ENCODE measurements at places on chromosomes 5 and 9. TPM values are rescaled to one million over a fixed set of nuclear protein-coding genes. Genes with fewer than 3 reads are reported as not detected.

GRCh38 chr5:3023656-3024055, 272.2 kb upstream of the IRX2 start:
- DNase-seq = no peak

DNA sequence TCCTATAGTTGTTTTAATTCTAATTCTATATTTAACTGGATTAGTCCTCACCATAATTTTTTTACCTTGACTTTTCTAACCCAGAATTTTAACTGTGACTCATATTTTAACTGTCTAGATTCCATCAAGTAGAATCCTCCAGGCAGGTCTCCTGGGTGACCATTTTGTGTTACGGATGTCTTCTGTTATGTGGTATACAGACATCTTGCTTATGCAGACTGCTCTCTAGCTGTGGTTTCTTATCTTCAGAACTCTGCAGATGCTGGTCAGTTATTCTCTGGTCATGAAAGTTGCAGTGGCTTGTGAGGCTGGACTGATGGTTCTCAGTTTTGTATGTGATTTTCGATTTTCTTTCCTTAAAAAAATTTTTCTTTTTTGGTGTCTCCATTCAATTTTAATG, 139.4 kb downstream of the ATG10 start:
- DNase-seq = no peak

DNA sequence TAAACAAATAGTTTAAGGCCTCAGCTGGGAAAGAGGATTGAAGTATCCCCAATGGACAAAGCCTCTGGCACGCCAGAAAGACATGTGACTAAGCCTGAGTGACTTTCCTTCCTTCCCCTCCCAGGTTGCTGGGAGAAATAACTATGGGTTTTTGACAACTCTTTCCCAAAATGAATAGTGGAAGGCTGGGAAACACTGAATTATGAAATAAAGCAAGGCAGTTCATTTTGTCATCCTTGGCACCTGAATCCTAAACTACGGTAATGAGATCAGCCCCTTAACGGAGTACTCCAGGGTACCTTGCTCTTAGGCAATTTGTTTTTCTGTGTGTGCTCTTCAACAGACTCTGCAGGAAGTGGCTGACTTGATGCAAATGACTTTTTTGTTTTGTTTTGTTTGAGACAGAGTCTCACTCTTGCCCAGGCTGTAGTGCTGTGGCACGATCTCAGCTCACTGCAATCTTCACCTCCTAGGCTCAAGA, 75.2 kb downstream of the LMNB1 start:
- no peak for DNase-seq

GRCh38 chr9:127999461-127999860, 18.7 kb upstream of the EEIG1 start:
- DNase-seq = no peak

GRCh38 chr9:19379697-19380046, 364 bp downstream of the RPS6 start:
- no peak for DNase-seq

- no peak for DNase-seq
These were observed 473.1 kb downstream of the DIRAS2 start for GRCh38 chr9:90169490-90169889.

GRCh38 chr5:117829646-117830045, 1158.7 kb downstream of the DTWD2 start:
- no peak for DNase-seq

GRCh38 chr9:80649001-80649420, 1040.3 kb downstream of the TLE1 start:
- peak; percentile 82 for DNase-seq

DNA sequence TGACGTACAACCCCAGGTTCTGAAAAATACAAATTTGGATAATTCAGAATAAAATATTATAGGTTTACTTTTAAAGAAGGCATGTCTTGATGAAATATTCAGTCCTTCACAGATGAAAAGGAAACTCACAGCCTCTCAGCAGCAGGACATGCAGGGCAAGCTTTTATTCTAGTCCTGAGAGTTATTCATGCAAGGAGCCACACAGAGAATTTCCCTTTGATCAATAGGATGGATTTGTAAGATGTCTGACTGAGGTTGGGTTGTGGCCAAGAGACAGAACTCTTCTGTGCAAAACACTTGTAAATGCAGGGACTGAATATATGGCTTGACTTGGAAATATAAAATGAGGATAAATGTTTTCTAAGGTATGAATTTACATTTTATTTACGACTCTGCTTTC, 48.8 kb upstream of the TBCA start:
- DNase-seq = no peak

DNA sequence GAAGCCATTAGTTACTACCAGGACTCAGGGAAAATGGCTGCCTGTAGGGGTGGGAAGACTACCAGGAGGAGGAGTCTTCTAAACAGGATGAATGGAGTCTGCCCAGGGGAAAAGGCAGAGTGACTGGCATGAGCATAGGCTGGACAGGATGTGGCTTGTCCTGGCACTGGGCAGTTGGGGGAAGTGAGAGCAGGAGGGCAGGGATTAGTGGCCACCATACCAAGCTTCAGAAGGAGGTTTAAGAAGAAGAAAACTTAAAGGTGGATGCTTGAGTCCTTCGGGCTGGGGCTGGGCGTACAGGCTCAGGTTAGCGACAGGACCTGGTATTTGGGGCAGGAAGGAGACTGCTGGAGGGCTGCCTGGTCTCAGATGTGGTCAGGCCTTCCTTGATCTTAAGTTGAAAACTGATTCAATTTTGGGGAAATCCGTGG, 5.0 kb upstream of the NSD1 start:
- DNase-seq = no peak

- DNase-seq = no peak
These were observed 5.5 kb upstream of the DBN1 start for GRCh38 chr5:177478711-177479646.

- DNase-seq = no peak
These were observed 82.5 kb downstream of the UHRF2 start for GRCh38 chr9:6495466-6495865.

DNA sequence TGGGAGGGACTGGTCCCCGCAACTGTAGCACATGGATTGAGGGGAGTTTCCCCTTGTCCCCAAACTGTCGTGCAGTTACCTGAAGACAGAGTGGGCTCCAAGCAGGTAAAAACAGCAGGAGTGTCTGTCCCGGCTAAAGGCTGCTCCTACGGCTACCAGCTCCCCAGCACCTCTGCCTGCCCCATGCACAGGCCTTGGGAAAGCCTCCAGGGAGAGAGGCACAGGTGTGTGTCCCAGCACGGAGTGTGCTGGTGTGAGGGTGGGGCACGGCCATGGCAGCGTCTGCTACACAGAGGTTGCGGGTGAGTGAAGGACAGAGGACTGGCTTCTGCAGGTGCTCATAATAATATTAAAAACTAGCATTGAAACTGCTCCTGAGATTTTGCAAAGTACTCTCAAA, 30.4 kb downstream of the STC2 start:
- DNase-seq = no peak

DNA sequence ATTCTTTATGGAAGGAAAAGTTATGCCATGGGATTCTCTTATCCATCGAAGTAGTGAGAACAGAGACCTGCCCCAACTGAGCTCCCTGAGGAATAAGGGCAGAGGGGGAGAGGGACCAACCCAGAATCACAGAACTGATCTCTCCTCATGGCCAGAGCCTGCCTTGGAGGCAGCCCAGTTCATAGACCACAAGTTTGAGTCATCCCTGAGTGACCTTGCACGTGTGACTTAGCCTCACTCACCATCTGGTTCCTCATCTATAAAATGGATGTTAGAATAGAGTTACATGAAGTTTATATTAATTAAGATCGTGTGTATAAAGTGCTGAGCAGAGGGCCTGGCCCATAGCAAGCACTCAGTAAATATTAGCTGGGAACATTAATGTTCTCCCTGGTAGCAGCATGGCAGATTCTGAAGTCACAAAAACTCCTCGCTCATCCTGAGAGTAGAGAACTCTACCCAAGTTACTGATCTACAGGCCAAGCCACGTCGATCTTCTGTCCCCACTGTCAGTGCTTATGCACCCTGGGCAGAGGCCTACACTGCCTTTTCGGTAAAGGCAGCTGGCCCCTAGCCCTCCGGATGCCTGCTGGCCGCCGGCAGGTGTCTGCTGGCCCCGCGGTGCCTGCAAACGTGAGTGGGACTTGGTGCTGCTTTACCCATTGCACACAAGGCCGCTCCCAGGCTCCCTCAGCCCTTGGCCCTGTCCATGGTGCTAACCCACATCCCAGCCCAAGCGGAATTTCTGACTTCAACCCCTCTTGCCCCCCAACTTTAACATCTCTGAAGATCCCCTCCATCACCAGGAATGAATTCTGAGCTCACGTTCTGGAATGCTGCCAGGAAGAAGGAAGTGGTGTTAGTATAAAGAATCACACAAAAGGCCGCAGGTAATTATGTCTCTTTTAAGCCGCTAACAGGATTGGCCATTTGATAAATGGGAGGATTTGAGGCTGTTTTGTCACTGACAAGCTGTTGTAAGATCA, 61.1 kb upstream of the ARAP3 start:
- DNase-seq = no peak

GRCh38 chr9:1125741-1126140, 75.6 kb downstream of the DMRT2 start:
- no peak for DNase-seq

DNA sequence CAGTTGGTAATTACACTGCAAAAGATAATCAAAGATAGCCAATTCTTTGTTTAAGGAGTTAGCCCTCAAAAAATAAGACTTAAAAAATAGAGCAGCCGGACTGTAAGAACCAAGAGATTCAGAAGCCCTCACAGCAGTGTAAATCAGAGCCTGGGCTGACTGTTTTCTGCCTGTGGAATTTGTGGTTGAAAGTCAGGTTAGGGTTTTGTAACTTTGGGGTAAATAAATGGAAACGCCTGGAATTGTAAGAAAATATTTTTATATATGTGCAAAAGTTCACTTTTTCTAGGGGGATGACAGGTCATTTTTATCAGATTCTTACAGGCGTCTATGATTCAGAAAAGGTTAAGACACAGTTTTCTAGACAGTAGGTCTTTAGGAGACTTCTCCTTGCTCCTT, 35.6 kb downstream of the KLHL3 start:
- no peak for DNase-seq

- DNase-seq = no peak
These were observed 136.7 kb downstream of the RGS3 start for GRCh38 chr9:113600023-113600823.

GRCh38 chr9:114153761-114154599, 1.4 kb upstream of the COL27A1 start:
- no peak for DNase-seq

- no peak for DNase-seq
These were observed 72.1 kb upstream of the ATP10B start for GRCh38 chr5:160923936-160924710.

DNA sequence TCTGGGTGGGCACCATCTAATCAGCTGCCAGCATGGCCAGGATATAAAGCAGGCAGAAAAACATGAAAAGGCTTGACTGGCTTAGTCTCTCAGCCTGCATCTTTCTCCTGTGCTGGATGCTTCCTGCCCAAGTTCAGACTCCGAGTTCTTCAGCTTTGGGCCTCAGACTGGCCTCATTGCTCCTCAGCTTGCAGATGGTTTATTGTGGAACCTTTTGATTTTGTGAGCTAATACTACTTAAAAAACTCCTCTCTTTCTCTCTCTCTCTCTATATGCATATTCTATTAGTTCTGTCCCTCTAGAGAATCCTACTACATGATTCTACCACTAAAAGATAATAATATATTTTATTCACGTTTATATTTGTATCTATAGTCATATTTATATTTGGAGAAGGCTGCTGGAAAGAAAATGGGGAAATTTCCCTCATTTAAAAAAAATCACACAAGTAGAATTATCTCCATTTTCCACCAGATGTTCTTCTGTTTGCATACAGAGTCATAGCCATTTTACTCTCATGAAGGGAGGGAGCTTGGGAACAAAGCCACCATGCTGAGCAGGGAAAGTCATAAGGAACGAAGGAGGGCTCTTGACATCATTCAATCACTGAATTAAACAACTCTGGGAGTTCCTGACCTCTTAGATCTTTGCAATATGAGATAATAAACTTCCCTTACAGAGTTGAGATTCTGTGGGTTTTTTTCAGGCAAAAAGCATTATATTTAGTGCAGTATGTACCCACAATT, 1137.4 kb upstream of the CDH18 start:
- no peak for DNase-seq

GRCh38 chr5:3740546-3741373, 145.1 kb downstream of the IRX1 start:
- no peak for DNase-seq

- no peak for DNase-seq
These were observed 7.1 kb downstream of the KIF20A start for GRCh38 chr5:138186002-138186447.

Gene INSL4
- 0.05 TPM for polyA plus RNA-seq

Gene PDZD2
- 0.40 TPM for polyA plus RNA-seq

Gene GRM6
- not detected for polyA plus RNA-seq

Gene QRFP
- polyA plus RNA-seq = not detected

Gene IGIP
- 1.6 TPM for polyA plus RNA-seq

Gene SPAG8
- 0.58 TPM for polyA plus RNA-seq

Gene SRD5A1
- polyA plus RNA-seq = 19.7 TPM

Gene CBY3
- not detected for polyA plus RNA-seq

Gene CDC20B
- not detected for polyA plus RNA-seq

Gene SURF2
- 9.9 TPM for polyA plus RNA-seq

Gene TMEM215
- polyA plus RNA-seq = not detected

Gene DDX4
- not detected for polyA plus RNA-seq
